ENCODE measurements at places on chromosomes 16 and 17.

DNA sequence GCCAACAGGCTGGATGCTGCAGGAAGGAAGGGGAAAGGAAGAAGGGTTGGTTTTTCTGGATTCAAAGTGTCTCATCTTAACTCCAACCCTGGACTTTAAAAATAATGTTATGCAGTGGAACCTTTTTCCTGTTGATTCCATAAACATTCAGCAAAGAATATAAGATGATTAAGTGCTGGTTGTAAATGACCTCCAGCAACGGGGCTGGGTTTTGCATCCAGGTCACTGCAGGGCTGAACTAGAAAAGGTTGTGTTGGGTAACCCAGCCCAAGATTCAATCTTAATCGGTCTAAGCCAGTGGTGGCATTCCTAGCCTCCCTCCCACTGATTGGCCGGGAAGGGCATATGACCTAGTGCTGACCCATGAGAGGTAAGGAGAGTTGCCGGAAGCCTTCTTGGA is 34.2 kb upstream of the PLCG2 start:
- DNase-seq, result no peak

DNA sequence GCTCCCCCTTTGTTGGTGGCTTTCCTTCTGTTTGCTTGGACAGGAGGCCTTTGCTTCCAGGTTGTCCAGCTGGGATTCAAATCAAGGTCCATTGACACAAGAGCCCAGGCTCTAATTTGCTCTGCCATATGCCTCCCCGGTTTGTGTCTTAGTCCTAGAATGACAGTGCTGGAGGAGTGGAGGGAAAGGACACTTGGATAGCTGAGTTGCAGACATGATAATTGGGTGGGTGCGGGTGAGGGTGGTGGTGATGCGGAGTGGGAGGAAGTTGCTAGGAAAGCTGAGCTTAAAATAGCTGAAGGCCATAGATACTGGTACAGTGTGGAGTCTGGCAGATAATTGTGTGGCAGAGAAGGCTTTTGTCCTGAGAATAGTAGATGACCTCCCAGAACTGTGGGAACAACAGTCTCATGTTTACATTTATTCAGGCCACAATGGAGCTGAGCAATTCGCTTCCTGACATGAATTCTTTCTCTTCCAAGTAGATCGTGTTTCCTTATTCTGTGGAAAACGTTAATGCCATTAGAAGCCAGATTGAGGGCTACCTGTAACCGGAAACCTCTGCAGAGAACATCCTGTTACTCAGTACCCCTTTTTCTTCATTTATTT is 23.8 kb downstream of the SEC14L1 start:
- no peak for DNase-seq

DNA sequence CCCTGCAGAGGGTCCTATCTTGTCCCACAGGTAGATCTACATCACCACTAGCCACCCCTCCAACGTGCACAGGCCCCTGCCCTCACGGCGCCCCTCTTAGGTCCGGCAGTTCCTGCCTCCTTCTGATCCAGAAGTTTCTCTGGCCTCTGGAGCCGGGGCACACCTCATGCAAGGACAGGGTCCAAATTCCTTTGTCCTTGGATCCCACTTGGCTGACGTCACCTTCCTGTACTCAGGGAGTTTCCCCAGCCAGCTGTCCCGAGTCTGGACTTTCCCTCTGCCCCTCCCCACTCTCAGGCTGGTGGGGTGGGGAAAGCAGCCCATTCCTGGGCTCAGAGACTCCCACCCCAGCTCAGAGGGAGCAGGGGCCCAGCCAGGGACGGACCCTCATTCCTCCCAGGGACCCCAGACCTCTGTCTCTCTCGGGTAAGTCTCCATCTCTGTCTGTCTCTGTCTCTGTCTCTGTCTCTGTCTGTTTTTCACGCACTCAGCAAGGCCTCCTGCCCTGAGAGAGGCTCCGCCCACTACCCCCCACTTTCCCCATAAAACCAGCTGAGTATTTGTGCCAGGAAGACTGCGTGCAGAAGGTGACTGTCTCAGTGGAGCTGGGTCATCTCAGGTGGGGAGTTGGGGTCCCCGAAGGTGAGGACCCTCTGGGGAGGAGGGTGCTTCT is at the start of gene IL32:
IL32 (plus strand) TSS at position 572 of the 673 bp plus-strand sequence. CDS start 172 bp downstream, outside the sequence.
- DNase-seq, result peak; percentile 15

- DNase-seq, result no peak
These were observed 3.7 kb downstream of the KPNB1 start for GRCh38 chr17:47653442-47653841.

GRCh38 chr17:82859431-82860403 is 19.9 kb upstream of the ZNF750 start:
- peak; percentile 13 for DNase-seq

DNA sequence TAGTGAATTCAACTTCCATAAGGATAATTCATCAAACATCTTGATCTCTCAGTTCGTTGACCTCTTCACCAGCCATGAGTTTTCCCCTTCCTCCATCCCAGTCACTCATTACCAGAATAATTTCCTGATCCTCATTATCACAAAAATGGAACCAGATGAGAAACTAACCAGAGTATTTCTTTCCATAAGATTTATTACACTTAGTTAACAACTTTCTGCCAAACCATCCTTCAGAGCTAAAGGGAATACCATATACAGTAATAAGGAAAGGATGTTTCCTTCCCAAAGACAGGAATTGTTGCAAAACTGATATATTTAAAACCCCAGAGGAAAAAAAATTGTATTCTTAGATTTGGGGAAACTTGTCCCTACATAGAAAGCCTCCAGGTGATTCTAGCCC is 8.6 kb downstream of the KRTAP29-1 start:
- peak; percentile 69 for DNase-seq

GRCh38 chr16:83785455-83785854 is 22.3 kb upstream of the HSBP1 start:
- no peak for DNase-seq

GRCh38 chr16:48479955-48480354 is 94.7 kb upstream of the SIAH1 start:
- no peak for DNase-seq

DNA sequence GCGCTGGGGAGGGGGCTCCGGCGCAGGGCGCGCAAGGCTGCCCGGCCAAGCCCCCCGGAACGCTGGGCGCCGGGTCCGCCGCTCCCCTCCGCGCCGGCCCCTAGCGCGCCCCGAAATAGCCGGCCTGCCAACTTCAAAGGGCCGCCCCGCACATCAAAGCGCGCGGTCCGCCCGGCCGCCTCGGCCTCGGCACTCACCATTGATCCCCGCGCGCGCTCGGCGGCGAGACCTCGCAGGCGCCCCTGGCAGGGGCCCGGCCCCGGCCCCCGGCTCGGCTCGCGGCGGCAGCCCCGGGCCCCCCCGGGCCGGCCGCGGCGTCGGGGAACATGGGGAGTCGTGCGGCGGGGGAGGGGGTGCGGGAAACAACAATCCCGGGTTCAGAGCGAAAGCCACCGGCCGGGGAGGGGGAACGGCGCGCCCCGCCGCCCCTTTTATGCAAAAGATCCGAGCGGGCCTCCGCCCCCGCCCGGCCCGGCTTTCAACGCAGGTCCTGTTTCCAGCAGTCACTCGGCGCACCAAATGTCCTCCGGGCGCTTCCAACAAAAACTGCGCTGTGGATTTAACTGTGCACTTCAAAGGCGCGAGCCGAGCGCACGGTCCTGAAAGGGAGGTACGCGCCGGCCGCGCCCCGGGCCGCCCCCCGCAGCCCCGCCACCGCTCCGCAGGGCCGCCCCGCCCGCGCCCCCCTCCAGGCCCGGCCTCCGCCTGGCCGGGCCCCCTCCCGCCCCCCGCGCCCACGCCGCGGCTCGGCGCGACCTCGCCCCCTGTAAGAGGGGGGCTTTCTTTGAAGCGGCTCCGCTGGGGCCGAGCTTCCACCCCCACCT is 608 bp downstream of the AXIN2 start:
- DNase-seq, result peak; percentile 77

DNA sequence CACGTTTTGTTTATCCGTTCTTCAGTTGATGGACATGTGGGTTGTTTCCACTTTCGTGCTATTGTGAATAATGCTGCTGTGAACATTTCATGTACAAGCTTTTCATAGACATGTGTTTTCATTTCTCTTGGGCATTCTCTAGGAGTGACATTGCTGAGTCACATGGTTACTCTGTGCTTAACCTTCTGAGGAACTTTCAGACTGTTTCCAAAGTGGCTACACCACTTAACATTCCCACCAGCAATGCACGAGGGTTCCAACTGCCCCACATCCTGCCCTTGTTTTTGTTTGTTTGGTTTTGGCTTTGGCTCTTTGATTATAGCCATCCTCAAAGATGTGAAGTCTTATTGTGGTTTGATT is 14.2 kb upstream of the PEMT start:
- no peak for DNase-seq

DNA sequence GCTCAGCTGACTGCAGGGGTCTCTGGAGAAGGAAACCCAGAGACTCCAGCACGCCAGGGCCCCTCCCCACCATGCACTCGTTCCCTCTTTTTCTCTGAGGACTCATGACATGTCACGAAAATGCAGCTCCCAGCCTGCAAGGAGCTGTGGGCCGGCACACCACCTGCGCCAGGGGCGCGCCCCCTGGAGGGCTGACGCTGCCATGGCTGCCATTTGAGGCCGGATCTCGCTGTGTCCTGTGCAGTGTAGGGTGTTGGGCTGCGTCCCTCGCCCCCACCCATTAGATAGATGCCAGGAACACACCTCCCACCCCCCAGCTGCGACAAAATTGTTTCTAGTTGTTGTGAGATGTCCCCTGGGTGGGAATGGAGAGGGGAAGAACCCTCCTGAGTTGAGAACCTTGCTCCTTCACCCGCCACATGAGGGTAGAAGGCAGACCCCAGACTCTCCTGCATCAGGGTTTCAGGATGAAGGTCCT is 8.2 kb downstream of the SYNGR2 start:
- DNase-seq, result peak; percentile 12

DNA sequence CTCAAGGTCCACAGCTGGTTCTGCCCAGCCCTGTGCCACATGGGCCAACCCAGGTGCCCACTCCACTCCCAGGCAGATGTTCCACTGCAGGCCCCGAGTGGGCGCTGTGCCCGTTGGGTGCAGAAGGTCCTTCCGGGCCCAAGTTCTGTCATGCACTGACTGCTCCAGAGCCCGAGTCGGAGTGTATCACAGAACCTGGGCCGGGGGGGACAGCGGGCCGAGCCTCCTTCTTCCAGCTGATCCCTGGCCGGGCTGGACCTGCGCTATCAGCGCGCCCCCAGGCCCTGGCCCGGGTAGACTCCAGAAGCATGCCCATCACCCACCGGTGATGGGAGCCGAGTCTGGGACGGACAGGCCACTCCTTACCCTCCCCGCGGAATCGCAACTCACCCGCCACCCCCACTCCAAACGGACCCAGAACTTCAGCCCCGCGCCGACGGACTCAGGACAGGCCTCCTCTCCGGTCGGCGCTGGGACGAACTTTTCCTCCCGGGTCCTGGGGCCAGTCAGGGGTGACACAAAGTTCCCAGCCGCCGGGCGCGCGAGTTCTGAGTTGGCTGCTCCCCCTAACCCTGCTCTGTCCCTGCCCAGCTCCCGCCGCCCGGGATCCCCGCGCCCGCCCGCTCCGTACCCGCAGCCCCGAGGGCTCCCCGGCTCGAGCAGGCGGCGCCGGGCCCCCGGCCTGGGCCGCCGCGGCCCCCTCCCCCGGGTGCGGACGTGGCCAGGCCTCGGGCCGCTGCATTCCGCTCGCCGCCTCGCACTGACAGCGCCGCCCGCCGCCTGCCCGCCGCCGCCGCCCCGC is at the start of gene COPZ2:
COPZ2 (minus strand) TSS at position 762 of the 802 bp plus-strand sequence; CDS start at position 742, 20 bp downstream.
- DNase-seq, result no peak

- DNase-seq, result no peak
These were observed 9.9 kb downstream of the RARA start for GRCh38 chr17:40318830-40319391.

DNA sequence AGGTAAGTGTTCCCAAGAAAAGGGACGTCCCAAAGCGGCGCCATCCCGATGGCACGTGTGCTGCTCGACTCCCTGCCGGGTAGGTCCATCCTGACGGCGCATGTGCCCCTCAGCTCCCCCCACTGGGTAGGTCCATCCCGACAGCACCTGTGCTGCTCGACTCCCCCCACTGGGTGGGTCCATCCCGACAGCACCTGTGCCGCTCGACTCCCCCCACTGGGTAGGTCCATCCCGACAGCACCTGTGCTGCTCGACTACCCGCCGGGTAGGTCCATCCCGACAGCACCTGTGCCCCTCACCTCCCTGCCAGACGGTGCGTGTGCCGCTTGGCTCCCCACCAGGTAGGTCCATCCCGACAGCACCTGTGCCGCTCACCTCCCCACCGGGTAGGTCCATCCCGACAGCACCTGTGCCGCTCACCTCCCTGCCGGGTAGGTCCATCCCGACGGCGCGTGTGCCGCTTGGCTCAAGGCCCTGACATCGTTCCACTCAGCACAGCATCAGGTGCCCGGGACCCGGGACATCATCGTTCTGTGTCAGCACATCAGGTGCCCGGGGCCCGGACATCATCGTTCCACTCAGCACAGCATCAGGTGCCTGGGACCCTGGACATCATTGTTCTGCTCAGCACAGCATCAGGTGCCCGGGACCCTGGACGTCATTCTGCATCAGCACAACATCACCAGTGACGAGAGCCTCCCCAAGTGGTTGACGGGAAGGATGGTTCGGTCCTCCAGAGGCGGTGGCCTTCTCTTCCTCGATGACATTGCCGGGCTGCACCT is 5.7 kb upstream of the FN3K start:
- no peak for DNase-seq

GRCh38 chr17:50904518-50905459 is 38.6 kb upstream of the TOB1 start:
- DNase-seq, result no peak

GRCh38 chr16:76780556-76780955 is 410.4 kb upstream of the MON1B start:
- DNase-seq, result no peak

- no peak for DNase-seq
These were observed 1.3 kb downstream of the SLC26A11 start for GRCh38 chr17:80221351-80222105.

DNA sequence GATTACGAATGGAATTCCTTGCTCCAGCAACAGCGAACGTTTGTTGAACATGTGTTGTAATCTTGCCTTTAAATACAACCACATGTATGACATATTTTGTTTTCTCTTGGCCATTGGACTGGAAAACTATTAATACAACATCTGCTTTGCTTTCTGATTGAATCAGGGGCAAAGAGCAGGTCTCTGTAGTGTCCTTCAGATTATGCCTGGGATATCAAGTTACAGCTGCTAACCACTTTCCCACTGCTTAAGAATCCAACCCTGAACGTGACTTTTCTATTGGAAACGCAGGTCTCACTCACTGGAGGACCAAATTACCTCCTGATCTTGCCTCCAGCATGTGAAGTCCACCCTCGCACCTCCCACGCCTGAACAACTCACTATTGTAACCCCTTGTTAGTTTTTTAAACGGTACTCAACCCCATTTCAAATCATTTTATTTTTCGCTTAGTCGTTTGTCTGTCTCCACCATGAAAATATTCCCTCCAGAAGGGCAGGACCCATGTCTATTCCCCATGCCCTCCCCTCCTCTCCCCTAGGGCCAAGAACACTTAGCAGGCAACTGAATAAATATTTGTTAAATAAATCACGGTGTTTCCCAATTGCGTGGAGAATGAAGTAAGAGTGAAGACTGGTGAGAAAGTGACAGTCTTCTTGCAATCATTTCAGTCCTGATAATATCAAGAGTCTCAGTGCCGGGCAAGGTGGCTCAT is 57.4 kb upstream of the MRTFB start:
- peak; percentile 93 for DNase-seq

DNA sequence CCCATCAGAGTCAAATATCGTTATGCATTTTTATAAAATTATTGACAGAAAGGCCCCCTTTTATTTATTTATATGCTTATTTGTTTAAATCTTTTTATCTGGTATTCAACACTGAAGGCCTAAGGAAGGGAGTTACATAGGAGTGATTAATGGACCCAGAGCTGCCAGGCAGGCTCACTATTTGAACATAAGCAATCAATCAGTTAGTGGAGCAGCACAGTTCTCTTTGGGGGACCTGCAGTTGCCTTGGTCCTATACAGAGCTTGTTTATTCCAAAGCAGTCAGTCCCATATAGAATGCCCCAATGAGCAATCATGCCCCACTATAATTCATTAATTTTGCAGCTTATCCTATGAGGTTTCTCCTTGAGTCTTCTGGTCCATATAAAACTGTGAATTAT is 389.4 kb upstream of the GOT2 start:
- DNase-seq, result no peak
